ENCODE measurements at places on chromosomes 5 and 9.

DNA sequence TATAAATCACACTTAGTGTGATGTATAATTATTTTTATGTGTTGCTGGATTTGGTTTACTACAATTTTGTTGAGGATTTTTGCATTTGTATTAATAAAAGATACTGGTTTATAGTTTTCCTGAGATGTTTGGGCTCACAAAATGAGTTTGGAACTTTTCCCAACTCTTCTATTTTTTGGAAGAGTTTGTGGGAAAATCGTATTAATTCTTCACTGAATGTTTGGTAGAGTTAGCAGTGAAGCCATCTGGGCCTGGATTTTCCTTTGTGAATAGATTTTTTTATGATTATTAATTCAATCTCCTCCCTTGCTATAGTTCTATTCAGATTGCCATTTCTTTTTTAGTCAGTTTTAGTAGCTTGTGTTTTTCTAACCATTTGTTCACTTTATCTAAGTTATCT is 201.7 kb upstream of the NFIL3 start:
- no peak for DNase-seq

GRCh38 chr9:108142142-108142503 is 652.6 kb upstream of the KLF4 start:
- no peak for DNase-seq

GRCh38 chr5:14257995-14258403 is 114.9 kb downstream of the TRIO start:
- no peak for DNase-seq

DNA sequence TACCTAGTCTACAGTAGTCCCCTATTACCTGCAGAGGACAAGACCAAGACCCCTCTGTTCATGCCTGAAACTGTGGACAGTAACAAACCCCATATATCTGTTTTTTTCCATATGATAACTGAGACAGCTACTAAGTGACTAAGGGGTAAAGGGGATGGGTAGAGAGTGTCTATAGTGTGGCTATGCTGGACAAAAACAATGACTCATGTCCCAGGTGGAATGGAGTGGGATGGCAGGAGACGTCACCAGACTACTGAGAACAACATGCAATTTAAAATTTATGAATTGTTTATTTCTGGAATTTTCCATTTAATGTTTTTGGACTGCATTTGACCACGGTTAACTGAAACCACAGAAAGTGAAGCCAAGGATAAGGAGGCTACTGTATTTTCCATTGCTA is 171.8 kb downstream of the AGTPBP1 start:
- DNase-seq = no peak

GRCh38 chr5:133050521-133050920 is 1.3 kb upstream of the HSPA4 start:
- DNase-seq = no peak

DNA sequence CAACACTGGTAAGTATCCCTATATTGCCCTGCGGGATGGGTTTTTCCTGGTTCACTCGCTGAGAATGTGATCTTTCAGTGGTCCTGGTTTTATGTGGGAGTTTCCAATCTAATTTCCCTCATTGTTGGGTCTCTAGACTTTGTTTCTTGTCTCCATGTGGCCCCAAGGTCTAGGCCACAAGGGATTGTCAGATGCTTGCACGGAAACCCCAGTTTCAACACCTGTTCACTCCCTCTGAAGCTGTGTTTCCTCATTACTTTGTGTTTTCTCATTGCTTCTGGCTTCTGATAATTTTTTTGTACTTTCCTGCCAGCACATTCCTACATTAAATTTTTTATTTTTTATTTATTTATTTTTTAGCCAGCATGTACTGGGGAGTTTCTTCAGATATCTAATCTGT is 191.5 kb downstream of the TTLL11 start:
- DNase-seq = no peak

- no peak for DNase-seq
Measured at GRCh38 chr5:155908543-155908942, 418.4 kb upstream of the SGCD start.

Data from suppressor macrophage (primary cell).